ENCODE measurements at places on chromosomes 1 and 21. TPM values are rescaled to one million over a fixed set of nuclear protein-coding genes. Genes with fewer than 3 reads are reported as not detected.

- peak; percentile 14 for DNase-seq
Observed at GRCh38 chr1:165369255-165369848, 12.8 kb upstream of the LMX1A start.

- DNase-seq, result no peak
Observed at GRCh38 chr1:93440706-93441105, 7.2 kb upstream of the FNBP1L start.

- no peak for DNase-seq
Observed at GRCh38 chr1:238396140-238396539, 505.4 kb upstream of the ZP4 start.

DNA sequence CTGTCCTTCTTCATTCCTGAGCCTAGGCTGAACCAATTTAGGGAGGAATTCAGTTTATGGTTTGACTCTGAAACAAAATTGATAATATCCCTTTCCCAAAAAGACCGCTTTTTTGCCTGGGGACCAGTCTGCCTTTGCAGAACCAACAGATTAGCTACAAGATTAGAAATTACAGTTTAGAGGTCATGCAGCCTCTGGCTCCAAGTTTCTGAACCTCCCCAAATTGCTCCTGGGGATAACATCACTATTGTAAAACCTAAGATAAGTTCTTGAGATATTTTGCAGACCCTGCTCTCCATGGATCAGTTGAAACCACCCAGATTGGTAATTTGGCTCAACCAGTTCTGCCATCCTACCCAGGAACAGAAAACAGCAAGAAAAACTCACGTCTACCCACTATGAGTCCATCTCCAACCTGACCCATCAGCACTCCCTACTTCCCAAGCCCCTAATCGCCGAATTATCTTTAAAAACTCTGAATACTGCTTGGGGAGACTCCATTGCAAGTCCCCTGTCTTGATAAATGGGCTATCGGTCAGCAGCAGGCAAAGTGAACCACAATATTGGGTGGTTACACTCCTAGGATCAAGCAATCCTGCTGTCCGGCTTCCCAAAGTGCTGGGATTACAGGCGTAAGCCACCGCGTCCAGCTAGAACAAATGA is 605 bp upstream of the RABGGTB start:
- no peak for DNase-seq

GRCh38 chr1:200231787-200232231 is 178.0 kb downstream of the ZNF281 start:
- no peak for DNase-seq

GRCh38 chr1:233290396-233291034 is 5.0 kb downstream of the PCNX2 start:
- no peak for DNase-seq

GRCh38 chr1:50106095-50106761 is 2.5 kb upstream of the ELAVL4 start:
- no peak for DNase-seq

DNA sequence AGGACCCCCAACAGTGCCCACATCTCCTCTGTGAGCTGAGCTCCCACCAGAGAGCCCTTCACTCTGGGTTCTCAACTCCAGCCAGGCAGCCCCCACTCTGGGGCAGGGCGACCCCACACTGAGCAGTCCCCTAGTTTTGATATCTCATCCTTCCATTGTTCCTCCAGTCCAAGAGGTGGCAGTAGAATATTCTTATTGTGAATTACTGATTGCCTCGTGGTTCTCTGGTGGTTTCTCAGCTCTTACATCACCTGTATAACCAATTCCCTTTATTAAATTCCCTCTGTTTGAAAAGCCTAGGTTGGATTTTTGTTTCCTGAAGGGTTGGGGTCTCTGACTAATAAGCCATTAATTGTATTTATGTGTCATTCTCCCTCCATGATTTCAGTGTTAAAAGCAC is 407.5 kb downstream of the SETD4 start:
- DNase-seq, result no peak

- DNase-seq, result no peak
Observed at GRCh38 chr1:65924471-65924870, 131.8 kb downstream of the PDE4B start.

DNA sequence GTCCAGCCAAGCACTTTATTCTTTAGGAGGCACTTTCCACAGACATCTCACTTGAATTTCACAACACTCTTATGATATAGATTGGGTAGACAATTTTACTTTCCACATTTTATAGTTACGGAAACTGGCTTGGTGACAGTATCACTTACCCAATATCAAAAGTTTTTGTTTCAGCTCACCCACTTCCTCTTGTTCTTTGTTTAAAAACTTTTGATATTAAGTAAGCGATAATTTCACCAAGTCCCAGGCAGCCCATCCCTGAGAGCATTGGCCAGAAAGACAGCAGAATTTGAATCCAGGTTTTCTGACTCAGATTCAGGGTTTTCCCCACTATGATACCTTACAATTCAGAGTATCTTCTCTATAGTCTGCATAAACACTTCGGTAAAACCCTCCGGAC is 60.0 kb downstream of the LRIG2 start:
- no peak for DNase-seq

DNA sequence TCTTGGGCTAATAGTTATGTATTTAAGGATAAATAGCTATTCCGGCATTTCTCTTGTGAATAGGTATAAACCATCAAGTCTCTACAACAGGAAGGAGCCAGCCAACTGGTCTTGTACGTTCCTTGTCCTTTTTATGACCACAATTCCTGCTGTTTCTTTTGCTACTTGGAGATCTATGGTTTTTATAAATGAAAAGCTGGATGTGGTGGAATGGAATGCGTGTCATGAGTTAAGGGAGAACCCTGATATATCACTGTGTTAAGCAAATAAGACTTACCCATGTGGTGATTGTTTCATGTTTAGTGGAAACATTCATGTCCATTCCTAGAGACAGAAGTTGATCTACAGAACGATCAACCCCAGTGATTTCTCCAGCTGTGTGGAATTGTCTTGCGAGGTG is 282.1 kb downstream of the RPS6KC1 start:
- no peak for DNase-seq

DNA sequence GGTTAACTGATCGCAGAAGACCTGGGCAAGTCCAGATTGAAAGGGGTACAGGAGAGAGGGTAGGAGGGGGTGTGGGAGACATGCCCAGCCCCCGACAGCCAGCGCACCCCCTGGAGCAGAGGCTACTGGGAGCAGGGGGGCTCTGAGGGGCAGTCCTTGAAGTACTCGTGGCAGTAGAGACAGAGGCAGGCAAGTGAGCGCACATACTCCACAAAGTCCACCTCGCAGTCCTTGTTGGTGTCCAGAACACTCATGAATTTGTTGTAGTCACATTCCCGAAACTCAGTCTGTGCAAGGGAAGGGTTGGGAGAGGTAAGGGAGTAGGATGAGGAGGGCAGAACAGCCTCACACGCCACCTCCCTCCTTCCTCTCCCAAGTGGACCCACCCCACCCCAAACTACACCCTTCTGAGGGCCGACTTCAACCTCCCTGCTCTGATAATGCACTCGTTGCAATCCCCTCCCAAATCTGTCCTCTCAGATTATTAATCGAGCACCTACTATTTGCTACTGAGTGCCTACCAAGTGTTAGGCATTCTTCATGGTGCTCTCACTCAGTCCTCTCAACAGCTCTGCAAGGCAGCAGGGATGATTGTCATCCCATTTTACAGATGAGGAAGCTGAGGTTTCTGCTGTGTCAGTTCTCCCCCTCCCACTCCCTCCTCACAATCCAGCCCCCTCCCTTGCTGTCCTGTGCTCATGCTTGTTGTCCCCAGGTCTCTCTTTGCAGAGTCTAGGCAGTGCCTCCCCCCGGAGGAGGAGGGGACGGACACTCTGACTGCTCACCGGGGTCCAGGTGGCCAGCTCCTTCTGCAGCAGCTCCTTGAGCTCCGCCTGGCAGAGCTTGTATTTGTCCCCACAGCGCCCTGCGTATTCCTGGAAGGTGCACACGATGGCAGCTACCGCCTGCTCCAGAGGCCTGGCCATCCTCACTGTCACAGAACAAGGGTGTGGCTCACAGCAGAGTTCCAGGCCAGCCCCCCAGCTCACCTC is 1.2 kb downstream of the S100A3 start:
- no peak for DNase-seq

DNA sequence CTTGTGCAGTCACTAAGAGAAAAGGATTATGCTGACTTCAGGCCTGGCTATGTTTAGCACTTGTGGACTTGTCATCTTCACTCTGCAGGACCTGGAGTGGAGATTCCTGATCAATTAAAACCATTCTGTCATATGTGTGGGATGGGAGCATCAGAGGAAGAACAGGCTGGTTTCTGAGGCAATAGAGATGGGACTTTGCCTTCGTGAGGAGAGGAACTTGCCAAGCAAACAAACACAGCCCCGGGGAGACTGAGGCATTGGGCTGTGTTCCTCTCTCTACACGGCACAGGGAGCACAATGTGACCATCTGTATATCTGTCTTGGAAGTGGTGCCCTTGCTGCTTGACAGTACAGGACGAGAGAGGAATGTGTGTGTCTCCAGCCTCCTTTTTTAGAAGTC is 23.1 kb downstream of the VASH2 start:
- no peak for DNase-seq

- no peak for DNase-seq
Observed at GRCh38 chr21:45324489-45325205, 37.0 kb upstream of the POFUT2 start.

GRCh38 chr1:40853113-40853884 is 8.9 kb downstream of the CITED4 start:
- no peak for DNase-seq

GRCh38 chr1:218395916-218396315 is 50.8 kb downstream of the TGFB2 start:
- DNase-seq, result no peak

DNA sequence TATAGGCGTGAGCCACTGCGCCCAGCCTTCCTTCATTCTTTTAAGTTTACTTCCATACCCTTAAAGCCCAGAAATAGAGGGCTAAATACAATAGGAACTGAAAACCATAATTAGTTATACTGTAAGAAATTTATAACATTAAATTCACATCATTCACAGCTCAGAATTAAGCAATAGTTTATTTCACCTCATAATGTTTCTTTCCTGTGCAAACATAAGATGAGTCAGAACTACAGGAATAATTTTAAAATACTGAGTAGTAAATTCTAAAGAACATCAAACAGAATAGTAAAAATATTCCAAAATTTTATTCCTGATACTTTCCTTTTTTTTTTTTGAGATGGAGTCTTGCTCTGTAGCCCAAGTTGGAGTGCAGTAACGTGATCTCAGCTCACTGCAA is 24.1 kb downstream of the POGZ start:
- DNase-seq, result no peak

- no peak for DNase-seq
Observed at GRCh38 chr1:48105165-48105564, 108.0 kb upstream of the TRABD2B start.

DNA sequence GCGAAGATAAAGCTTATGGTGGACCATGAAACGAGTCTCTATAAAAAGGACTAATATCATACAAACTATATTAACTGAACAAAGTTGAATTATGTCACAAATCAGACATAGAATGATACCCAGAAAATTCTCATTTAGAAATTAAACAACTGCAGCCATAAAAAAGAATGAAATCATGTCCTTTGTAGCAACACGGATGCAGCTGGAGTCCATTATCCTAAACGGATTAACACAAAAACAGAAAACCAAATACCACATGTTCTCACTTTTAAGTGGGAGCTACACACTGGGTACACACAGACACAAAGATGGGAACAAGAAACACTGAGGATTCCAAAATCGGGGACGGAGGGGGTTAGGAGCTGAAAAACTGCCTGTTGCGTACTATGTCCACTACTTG is 11.5 kb downstream of the COP1 start:
- no peak for DNase-seq

DNA sequence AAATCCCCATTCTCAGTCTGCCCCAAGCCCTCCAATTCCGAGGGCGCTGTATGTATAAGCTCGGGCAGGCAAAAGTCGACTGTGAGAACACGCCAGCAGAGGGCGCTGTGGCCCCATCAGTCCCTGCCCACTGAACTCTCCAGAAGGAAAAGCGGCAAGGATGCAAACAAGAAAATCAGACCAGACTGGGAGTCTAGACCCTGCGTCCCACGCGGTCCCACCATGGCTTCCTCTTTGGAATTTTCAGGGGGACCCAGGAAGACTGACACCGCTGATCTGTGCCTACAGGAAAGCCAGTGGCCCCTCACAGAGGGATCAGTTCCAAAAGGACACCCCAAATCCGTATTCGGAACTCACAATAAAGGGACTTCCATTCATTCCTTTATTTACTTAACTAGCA is 19.5 kb downstream of the TEX35 start:
- DNase-seq, result peak; percentile 70

DNA sequence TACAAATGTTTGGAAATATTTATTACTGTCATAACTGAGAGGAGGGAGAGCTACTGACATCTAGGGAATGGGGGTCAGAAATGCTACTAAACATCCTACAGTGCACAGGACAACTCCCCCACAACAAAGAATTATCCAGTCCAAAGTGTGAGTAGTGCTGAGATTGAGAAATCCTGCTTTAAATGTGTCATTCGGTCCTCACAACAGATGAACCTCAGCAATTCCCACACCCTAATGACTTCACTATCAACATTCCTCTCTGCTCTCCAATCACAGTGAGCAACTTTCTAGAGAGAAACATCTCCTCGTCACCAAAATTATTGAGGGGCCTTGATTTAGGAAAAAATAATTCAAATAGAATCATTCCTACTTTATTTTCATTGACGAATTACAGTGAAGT is 18.0 kb downstream of the OMA1 start:
- no peak for DNase-seq

GRCh38 chr1:109768820-109769219 is 5.1 kb upstream of the EPS8L3 start:
- DNase-seq, result no peak

GRCh38 chr1:53804791-53805505 is 33.1 kb downstream of the NDC1 start:
- DNase-seq, result no peak

DNA sequence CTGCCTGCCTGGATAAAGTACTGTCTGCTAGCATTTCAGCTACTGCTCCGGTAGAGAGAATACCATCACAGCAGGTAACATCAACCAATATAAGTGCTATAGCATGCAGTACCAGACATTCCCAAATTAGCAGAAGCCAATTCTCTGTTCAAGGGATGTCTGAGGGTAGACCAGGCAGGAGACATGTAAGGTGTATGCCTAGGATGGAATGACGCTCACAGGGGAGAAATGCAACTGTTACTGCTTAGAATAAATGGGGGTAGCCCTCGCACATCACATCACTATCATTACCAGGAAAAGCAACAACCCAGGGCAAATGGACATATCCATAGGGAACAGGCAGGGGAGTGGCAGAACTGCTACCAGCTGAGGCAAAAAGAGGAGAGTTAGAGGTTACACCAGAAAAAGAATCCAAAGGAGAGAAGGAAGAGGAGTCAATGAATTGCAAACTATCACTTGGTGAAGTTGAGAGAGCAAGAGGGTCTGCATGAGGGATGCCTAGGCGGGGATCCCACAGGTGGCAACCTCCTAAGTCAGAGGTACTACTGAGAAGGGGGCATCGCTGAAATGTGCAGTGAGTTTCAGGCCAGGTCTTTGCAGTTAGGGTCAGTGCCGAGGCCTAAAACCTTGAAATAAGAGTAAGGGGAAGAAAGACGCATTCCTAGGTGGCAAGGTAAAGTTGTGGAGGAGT is 1.1 kb downstream of the UBE2Q1 start:
- no peak for DNase-seq

The KCNE1 gene
- 0.16 TPM for total RNA-seq

The PGLYRP4 gene
- total RNA-seq, result not detected

The TRIM67 gene
- total RNA-seq, result 44.9 TPM

The E2F2 gene
- total RNA-seq, result 0.78 TPM

The LHX4 gene
- 0.31 TPM for total RNA-seq

The DCDC2B gene
- not detected for total RNA-seq

The ACKR1 gene
- total RNA-seq, result 0.62 TPM

The SLC19A1 gene
- total RNA-seq, result 10.8 TPM

The RAP1GAP gene
- total RNA-seq, result 26.4 TPM

The CLCA4 gene
- total RNA-seq, result not detected

The OR2T29 gene
- not detected for total RNA-seq

The LMOD1 gene
- total RNA-seq, result 0.47 TPM

All from occipital lobe (tissue), 3 donors.